ENCODE measurements at places on chromosomes 3 and 15.

- DNase-seq = no peak
These were observed at the start of gene RLBP1 for GRCh38 chr15:89221543-89221942. Gene RLBP1 (minus strand): TSS chr15:89221579. CDS start chr15:89218975, 2,604 bp downstream.

- DNase-seq = peak; percentile 26
These were observed 556 bp downstream of the CRYBG3 start for GRCh38 chr3:97822359-97822775.

GRCh38 chr15:83571820-83572707 lies 81.9 kb upstream of the ADAMTSL3 start:
- DNase-seq = peak; percentile 1

GRCh38 chr15:92810418-92811138 lies 89.5 kb upstream of the CHD2 start:
- peak; percentile 55 for DNase-seq

- DNase-seq = no peak
These were observed 107.1 kb upstream of the PHLDB2 start for GRCh38 chr3:111751961-111752360.

Measured in NCI-H446 (cell line).